Activated CD8-positive, alpha-beta memory T cell treated with anti-CD3 and anti-CD28 coated beads for 1 hour (primary cell): ENCODE measurements at places on chromosomes 5 and 9.

GRCh38 chr5:139733698-139734538, 61.7 kb upstream of the PSD2 start:
- no peak for DNase-seq

DNA sequence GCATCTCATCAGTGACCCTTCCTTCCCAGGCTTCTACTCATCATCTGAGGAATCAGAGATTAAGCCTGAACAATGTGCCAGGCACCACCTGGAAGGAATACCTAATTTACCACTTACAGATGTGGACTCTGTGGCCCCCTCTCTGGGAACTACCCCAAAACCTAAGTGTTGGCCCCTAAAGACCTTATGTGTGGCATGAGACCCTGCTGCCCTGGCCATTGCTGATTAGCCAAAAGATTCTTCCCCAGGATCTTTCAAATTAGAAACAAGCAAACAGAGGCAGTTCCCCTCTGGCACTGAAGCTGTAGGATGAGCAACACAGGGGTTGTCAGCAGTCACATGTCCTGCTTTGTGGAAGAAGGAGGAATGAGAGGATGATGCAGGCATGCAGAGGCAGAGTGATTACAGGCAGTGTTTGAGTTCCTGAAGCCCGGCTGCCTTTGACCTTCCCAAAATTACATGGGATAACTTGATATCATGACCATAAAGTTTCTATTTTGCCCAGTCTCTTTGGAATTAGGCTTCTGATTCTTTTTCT, 10.6 kb downstream of the SPINK4 start:
- no peak for DNase-seq

DNA sequence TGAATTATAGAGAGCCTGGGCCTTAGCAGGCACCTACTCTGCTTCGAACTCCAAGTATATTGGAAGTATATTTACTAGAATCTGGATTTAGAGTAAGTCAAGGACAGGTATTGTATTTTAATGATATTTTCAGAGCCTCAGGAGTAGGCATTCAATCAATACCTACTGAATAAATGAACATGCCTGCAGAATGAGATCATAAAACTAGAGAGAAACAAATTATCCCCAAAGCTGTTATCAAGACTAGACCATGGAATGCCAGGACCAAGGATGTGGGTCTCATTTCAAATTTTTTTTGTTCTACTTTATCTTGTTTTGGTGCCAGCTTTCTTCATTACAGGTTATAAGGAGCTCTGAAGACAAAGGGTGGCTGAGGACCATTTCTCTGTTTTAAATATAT, 66.0 kb downstream of the GDNF start:
- no peak for DNase-seq

GRCh38 chr5:41871852-41872251, 1.6 kb upstream of the OXCT1 start:
- no peak for DNase-seq

DNA sequence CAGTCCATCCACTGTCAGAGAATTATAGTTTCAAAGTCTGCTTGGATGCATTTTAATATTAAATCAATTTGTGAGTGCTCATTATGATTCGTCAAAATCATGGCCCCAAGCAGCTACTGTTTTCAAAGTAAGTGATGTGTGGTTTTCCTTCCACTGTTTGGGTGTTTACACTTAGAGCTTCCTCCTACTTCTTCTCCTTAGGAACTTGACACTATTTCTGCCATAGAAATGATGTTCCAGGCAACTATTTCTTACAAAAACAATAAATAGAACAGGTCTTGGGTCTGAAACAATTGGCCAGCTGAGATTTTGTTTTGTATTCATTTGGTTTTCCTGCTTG, 132.8 kb upstream of the RAI14 start:
- DNase-seq: no peak

DNA sequence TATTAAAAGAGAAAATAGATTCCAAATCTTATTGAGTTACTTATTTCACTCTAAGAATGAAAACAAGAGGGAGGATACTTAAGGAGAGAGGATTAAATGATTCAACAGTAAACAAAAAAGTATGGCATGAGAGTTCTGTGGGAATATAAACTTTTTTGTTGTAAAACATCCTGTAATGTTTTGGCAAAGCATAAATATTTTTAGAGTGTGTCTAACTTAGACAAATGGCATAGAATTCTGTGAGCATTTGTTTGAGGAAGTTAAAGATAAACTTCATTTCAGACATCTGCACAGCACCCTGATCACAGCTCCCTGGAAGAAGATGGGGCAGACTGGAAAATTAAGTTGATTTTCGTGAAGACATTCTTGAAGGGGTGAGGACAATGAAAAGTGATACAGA, 246.8 kb upstream of the HAPLN1 start:
- no peak for DNase-seq

DNA sequence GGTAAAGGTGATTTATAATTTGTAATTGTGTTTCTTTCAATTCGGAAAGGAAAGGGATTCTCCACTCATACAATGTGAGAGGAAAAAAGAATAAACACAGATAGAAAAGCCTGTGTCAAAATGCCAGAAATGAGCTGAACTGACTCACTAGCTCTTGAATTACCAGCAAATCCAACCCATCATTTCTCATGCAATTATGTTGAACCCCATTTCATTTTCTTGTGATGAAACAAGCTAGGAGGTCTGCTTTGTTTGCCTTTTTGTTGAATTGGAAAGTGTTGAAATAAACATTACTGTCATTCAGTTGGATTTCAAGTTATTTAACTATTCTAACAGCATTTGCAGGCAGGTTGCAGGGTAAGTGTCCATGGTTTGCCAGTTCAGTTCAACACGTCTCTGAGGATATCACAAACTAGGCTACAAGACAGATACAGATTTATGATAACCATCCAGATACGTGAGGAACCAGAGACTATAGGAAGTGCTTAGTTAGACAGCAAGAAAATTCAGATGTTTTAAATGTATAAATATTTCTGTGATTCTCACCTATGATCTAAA, 547.2 kb downstream of the MAT2B start:
- DNase-seq: no peak

DNA sequence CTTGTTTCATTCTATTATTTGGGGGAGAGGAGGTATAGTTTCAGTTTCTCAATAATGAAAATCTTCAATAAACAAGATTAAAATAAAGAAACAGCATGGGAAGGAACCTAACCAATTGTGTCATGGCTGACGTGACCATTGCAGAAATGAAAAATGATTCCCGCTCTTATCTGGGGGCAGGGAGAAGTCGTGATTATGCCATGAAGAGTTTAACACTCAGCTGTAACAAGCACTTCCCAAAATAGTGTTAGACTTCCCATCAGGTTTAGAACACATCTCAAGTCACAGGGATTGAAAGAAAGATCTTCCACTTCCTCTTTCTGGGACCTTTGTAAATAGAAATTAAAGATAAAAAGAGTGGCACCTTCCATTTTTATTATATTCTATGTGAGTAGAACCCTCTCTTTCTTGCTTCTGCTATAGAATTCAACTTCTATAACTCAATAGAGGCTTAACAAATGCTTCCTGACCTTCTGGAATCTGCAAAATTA, 122.2 kb downstream of the TRPM6 start:
- DNase-seq: no peak

DNA sequence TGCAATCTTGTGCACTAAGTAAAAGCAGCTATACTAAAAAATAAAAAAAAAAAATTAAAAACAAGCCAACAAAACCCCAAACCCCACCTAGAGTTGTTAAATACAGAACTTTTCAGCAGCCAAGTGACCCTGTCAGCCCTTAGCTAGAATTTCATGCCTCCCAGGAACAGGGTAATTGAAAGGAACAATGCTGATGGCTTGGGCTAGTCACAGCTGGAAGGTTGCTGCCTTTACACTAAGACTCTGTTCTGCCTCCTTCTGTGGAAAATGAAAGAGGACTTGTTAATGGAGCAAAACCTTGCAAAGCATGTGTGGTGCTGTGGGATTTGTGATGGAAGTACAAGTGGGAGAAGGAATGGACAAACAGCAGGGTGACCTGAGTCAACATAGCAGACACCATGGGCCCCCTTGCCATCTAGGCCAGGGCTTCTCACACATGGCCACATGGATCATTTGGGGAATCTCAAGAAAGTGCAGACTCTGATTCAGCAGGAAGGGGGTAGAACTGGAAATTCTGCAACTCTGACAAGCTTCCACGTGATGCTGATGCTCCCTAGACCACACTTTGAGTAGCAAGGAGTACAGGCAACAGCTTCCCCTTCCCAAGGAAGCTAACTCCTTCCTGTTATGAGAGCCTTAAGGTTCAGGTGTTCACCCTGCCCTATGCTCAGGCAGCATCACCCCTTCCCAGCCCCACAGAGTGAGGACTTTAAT, 14.9 kb upstream of the TMEM252 start:
- no peak for DNase-seq

- DNase-seq: no peak
These were observed 3.3 kb upstream of the DMRT2 start for GRCh38 chr9:1046639-1047572.

DNA sequence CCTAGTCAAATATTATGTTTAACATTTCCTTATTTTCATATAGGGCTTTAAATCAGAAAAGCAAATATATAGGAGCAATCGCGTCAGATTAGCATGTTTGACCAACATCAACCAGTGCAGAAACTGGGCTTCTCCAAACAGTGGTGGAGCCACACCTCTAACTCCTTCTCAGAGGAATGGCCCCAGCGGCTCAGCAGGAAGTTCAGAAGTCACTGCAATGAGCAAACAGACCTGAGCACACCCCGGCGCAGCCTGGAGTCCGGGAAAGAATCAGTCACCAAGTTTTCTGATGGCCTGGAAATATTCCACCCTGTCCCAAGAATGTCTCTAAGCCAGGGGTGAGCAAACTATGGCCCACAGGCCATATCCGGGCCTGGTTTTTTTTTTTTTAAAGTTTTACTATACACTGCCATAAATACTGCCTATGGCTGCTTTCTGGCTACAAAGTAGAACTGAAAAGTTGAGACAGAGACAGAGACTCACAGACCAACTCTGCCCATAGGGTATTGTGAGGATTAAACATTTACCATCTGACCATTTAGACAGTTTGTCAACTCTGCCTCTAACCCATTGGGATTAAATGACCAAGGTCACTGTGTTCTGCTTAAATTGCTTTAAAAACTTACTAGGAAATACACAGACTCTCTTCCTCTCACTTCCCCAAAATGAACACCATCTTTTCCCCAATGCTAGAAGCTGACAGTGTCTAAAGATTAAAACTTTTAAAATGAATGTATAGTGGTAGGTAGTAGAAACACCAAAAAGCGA, 5.4 kb downstream of the GOLM1 start:
- no peak for DNase-seq

DNA sequence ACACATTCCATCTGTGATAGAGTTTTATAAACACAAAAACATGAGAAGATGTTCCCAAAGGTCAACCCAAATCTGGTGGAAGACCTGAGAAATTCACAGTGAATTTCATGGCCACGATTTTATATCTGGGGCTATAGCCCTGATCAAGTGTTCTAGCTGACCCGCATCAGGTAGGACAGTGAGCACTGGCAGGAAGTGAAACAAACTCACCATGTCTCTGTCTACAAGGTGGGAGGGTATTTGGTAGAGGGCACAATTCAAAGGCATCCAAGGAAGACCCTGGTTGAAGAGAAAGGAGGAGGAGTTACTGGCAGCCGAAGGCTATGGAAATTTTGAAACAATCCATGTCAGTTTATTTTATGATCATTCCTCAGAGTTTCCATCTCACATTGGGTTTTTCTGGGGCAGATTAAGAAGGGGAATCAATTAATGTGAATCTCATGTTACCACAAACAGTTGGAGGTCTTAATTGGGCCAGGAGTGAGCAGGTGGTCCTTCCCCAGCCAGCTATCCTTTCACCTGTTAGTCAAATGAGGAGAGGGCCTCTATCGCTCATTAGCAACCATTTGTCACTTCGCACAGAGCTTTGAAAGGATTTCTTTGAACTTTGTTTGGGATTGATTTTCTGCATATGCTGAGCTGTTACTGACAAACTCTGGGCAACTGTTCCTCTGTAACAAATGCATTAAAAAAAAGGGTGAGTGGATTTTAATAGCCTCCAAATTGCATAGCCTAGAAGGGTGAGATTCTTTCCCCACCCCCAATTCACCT, 612.0 kb upstream of the CLINT1 start:
- DNase-seq: no peak

- no peak for DNase-seq
These were observed 77.7 kb downstream of the DNAH5 start for GRCh38 chr5:13866792-13867191.

- DNase-seq: no peak
These were observed 44.2 kb downstream of the ITGA1 start for GRCh38 chr5:52831786-52832511.

DNA sequence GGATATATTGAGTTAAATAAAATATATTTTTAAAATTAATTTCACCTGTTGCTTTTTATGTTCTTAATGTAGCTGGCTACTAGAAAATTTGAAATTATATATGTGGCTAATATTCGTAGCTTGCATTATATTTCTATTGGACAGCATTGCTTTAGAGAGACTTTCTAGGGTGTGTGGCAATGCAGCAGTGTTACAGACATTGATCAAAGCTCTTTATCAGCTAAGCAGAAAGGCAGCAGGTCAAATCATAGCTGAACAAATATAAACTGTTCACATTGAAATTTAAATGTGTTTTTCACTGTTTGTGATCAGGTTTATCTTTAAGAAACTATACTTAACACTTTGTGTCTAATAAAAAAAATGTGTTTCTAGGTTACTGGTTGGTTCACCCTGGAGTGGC, 52.6 kb downstream of the ITGA2 start:
- no peak for DNase-seq

GRCh38 chr9:132410642-132411041, 631 bp downstream of the CFAP77 start:
- no peak for DNase-seq

DNA sequence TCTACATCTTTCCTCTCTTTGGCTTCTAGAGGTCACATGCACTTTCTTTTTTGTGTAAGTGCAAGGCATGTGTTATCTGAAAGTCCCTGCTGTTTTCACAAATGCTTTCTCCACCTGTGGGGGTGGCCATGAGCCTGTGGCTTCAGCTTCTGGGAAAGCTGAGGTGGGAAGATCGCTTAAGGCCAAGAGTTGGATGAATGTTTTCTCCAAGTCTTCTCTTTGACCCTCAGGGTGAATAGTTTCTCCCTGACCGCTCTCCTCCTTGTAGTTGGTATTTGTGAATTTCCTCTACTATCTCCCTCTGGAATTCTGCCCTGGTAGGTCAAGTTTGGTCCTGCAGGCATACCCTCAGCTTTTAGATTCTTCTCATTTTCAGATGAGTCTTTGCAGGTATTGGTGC, 74.2 kb downstream of the UGCG start:
- no peak for DNase-seq

- no peak for DNase-seq
These were observed 26.2 kb upstream of the ACOT12 start for GRCh38 chr5:81420039-81420667.

DNA sequence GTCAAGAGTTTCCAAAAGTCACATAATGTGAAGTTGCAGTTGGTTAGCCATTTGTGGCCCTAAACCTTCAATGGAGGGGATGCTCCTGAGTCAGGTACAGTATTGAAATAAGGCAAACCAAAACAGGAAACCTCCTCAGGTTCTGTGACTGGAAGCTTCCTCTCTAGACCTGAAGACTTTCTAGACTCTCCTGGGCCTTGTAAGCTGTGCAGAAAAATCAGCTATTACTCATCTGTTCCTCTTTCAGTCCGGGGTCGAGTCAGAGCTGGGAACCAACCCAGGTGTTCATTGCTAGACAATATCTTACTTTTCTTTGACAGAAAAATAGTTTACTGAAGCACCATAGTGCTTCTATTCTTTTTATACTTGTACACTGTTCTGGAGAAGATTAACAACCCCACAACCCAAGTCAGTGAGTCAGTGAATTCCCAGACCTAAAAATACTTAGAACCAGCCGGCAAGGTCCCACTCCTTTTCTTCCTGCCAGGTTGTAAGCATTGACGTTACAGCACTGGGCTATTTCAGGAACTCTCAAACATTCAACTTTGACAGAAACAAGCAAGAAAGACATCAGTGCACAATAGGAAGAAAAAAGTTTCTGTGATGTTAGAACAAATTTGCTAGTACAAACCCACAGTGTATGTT, 47.3 kb downstream of the FSTL4 start:
- no peak for DNase-seq
